ENCODE measurements at places on chromosomes 13 and 19. TPM values are rescaled to one million over a fixed set of nuclear protein-coding genes. Genes with fewer than 3 reads are reported as not detected.

- peak; percentile 25 for DNase-seq
These were observed 1435.2 kb downstream of the UQCRFS1 start for GRCh38 chr19:27777726-27778125.

GRCh38 chr13:20704459-20705069, 1.1 kb downstream of the IL17D start:
- no peak for DNase-seq

GRCh38 chr19:53594811-53595509, 36.8 kb upstream of the DPRX start:
- no peak for DNase-seq

DNA sequence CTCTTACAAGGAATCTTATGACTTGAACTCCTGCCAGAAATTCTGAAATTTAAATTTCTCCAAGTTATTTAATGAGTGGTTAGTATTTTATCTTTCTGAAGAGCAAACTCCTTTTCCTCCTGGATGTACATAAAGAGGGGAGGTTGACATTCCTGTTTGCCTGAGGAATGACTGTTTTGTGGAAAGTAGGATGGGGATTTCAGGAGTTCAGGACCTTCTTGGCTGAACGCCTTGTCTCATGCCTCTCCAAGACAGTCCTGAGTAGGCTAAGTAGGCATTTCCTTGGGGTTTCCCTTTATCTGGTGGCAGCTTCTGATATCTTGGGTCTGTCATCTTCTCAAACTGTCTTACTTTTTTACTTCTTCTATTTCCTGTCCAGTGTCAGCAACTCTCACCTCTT, 356.6 kb downstream of the TDRD3 start:
- no peak for DNase-seq

GRCh38 chr19:17289489-17289888, 7.8 kb downstream of the ANKLE1 start:
- DNase-seq, result peak; percentile 80

DNA sequence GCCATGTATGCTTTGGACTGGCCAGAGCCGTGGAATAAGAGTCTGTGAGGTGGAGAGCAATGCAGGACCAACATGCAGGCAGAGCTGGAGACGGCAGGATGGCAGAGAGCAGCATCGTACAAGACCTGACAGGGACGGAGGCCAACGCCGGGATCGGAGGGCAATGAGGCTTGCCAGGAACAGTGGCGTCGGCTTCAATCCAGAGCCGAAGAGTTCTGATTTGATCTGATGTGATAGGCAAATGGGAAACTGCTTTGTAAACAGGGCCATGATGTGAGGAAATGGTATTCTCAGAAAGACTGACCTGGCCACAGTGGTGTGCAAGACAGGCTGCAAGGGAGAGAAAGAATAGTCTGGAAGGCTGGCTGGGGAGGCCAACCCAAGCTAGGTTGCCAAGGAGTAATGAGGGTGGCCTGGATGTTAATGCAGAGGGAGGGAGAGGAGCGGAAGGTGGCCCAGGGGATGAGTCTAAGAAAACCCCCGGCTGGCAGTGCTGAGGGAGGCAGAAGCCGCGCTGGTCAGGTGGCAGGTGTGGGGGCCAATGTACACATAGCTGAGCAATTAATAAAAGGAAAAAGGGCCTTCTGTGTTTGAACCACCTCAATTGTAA, 26.7 kb downstream of the RCBTB2 start:
- DNase-seq, result no peak

DNA sequence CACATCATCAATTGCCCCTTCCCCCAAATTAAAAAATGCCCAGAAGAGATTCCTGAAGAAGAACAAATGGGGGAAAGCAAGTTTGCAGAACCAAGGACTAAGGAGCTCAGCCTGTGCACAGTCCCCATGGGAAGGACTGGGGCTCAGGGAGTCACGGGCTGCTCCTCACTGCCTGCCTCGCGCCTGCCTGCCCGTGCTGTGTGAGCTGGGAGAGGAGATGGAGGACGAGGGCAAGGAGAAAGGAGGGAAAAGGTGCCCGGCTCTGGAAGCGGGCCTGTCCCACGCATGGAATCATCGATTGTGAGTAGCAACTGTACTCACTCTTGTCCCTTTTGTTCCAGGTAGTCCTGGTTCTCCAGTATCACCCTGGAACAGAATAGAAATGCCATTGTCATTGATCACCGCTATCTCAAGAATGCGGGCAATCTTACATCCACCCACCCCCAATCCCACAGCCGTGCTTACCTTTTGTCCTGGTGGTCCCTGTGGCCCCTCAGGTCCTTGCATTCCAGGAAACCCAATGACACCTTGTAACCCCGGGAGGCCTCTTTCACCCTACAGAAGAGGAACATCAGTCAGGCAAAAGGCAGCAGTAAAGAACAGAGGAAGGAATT, 93.4 kb downstream of the COL4A1 start:
- DNase-seq, result no peak

DNA sequence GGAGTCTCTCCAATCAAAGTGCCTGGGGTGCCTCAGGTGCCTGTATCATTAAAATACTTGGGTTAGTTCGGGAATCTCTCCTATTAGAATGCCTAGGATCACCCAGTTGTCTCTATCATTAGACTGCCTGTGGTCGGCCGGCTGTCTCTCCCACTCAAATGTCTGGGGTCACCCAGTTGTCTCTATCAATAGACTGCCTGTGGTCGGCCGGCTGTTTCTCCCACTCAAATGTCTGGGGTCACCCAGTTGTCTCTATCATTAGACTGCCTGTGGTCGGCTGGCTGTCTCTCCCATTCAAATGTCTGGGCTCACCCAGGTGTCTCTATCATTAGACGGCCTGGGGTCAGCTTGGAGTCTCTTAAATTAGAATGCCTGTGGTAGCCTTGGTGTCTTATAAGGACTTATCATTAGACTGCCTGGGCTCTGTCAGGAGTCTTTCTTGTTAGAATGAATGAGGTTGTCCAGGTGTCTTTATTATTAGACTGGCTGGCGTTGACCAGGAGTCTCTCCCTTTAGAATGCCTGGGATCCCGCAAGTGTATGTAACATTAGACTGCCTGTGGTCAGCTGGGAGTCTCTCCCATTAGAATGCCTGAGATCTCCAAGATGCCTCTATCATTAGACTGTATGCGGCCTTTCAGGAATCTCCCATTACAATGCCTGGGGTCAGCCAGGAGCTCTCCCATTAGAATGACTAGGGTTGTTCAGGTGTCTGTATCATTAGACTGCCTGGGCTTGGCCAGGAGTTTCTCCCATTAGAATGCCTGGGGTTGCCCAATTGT, 1555.5 kb downstream of the UQCRFS1 start:
- DNase-seq, result no peak

DNA sequence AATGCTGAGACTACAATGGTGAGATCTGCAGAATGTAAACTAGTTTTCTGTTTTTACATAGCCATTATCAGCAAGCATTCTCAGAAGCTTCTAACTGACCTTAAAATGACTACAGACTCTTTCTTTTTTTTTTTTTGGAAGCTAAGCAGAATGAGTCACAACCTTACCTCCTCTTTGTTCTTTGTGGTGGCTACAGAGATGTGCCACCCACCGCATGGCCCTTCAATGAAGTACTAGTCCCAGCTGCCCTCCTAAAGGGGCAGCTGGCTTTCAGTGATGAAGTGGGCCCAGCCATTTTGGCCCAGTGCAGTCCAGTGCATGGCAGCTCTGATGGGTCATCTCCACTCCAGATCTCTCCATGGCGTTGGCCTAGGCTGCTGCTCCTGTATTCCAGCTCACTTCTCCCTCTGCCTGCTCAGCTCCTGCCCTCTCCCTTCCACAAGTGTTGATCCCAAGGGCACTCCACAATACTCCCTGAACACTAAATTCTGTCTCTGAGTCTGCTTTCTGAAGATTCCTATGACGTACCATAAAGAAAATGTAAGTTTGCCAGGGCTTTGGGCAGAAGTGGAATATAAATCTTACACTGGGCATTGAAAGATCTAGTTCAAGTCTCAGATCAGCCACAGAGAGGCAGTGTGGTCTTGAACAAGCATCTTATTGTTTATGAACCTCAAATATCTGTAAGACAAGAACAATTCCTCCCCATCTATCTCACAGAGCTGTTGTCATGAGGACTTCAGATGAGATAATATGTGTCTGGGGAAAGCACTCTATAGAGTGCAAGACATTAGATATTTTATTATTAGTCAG, 85.6 kb downstream of the RXFP2 start:
- DNase-seq, result peak; percentile 3

DNA sequence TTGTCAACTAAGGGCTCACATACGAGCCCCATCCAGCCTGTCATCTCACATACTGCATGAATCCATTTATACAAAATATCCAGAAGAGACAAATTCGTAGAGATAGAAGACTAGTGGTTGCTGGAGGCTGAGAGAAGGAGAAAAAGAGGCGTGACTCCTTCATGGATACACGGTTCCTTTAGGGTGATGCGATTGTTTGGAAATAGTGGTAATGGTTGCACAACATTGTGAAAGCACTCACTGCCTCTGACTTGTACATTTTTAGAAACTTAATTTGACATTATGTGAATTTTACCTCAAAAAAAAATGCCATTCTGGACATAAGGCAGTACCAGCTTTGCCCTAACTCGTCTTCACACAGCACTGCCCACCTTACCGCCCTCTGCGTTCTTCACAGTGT, 27.3 kb downstream of the IGFL1 start:
- DNase-seq, result no peak

- no peak for DNase-seq
These were observed 2.1 kb upstream of the PNMA8B start for GRCh38 chr19:46497773-46498172.

GRCh38 chr13:27918918-27919658, 712 bp upstream of the PDX1 start:
- no peak for DNase-seq

DNA sequence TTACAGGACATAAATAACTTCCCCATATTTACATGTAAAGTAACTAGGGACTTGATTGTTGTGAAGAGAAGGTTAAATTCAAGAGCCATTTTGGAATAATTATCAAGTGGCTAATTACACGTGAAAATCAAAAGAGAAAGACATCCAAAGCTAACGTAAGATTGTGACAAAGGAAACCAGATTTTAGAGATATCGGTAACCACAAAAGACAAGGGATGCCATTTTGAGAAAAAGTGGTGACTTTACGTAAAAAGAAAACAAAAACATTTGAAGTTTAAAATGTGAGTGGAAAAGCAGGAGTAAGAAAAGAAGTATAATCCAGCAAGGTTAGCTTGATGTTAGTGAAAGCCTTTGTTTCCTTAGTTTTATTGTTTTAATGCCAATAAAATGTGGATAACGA, 10.9 kb upstream of the VWA8 start:
- no peak for DNase-seq

DNA sequence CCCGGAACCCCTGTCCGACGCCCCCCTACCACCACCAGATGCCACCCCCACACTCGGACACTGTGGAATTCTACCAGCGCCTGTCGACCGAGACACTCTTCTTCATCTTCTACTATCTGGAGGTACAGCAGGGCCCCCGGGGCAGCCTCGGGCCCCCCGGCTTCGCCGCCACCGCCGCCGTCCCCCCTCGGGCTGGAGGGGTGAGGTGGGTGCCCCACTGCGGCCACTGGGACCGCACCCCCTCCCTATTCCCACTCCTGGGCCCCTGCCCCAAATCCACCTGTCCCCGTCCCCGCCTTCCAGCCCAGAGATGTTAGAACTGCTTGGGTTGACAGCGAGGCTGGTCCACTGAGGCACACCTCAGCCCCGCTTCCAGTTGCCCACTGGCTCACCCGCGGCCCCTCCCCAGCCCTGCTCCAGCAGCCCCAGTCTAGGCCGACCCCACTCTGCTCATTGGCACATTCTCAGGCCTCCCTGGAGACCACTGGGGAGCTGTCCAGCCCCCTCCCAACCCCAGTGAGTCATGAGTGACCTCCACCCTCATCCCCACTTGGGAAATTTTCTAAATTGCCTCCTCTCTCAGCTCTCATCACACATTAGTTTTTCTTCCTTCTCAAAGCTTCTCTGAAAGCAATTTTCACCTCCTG, 6.5 kb downstream of the LENG1 start:
- no peak for DNase-seq

GRCh38 chr19:29978080-29978479, 36.0 kb downstream of the URI1 start:
- no peak for DNase-seq

DNA sequence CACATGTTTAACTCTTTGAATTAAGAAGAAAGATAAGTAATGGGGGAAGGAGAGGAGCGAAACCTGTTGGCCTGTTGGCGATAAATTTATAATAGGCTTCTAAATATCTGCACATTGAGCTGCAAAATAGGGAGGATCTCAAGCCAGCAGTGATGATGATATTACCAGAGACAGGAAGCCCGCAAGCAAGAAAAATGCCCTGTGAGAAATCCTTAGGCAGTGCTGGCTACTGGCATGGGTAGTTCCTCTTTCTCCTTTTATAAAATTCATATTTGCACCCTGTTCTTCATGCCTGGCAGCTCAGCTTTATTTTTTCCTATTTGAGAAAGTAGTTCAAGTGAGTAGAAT, 858 bp upstream of the USP12 start:
- peak; percentile 52 for DNase-seq

DNA sequence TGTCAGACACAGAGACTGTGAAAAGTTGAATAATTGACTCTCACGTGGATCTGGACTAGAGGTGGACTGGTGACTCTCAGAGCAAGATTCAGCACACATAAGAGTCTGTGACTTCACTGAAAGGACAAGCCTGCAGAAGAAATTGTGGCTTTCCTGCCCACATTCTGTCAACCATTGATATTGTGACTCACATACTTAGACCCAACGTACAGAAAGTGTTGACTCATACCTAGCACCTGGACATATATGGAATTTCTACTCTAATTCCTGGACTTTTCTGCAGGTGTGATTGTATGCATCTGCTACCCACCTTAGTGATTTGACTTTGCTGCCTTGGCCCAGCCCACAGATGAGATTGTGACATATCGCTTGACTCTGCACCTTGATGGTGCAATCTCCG, 15.6 kb upstream of the ZNF730 start:
- DNase-seq, result no peak

The PCDH9 gene
- 31.6 TPM for total RNA-seq

The CEACAM4 gene
- total RNA-seq, result not detected

Data from OCI-LY7 (cell line).